Thoracic aorta (tissue), 2 donors: ENCODE measurements at places on chromosomes 6 and 20.
A peak's percentile ranks its signal among the peaks of the same experiment; 100 is the strongest.

DNA sequence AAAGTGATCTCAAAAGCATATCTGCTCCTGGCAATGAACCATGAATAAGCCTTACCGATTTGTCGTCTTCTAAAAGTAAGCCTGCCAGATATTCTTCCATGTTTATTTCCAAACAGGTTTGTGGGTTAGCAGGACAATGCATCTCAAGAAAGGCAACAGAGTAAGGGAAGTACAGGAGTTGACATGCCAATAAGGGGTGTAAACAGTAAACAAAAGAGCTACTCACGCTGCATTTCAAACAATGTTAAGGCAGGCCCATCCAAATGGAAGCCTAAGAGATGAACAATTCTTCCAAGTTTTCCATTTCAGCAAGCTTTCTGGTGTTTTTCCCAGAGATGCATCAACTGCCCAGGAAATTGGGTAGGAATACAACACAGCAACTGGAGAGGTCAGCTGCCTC, 27.8 kb upstream of the CRIP3 start:
- no peak overlapping the region for H3K27ac ChIP-seq
- no peak overlapping the region for H3K4me3 ChIP-seq
- peaks cover 23% of the 10 kb centered on the region for H3K36me3 ChIP-seq
- no peaks in the 10 kb centered on the region for H3K4me1 ChIP-seq
- no peak for DNase-seq

- DNase-seq, result no peak
- H3K4me1 ChIP-seq, result peaks cover 13% of the 10 kb centered on the region
- no peaks in the 10 kb centered on the region for H3K27me3 ChIP-seq
- H3K36me3 ChIP-seq, result no peaks in the 10 kb centered on the region
Measured at GRCh38 chr6:12439296-12439695, 149.1 kb downstream of the EDN1 start.

DNA sequence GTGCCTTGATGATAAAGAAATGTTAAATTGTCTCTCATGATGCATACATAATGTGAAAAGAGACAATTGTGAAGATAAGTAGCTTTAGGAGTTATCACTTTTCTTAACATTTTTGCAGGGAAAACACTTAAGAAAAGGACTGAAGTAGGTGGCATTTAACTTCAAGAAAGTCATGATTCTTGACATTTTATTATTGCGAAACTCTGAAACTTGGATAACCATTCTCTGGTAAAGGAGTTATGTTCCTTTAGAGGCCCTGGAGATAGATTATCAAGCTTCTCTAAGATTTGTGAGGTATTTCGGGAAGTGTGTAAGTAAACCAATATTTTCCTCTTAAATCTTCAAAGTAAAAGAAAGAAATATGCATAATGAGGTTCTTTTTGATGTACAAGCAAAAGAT, 38.5 kb downstream of the HTR1B start:
- no peaks in the 10 kb centered on the region for H3K36me3 ChIP-seq
- peak overlapping the region; percentile 26 for H3K27ac ChIP-seq
- no peaks in the 10 kb centered on the region for H3K27me3 ChIP-seq
- DNase-seq, result no peak

DNA sequence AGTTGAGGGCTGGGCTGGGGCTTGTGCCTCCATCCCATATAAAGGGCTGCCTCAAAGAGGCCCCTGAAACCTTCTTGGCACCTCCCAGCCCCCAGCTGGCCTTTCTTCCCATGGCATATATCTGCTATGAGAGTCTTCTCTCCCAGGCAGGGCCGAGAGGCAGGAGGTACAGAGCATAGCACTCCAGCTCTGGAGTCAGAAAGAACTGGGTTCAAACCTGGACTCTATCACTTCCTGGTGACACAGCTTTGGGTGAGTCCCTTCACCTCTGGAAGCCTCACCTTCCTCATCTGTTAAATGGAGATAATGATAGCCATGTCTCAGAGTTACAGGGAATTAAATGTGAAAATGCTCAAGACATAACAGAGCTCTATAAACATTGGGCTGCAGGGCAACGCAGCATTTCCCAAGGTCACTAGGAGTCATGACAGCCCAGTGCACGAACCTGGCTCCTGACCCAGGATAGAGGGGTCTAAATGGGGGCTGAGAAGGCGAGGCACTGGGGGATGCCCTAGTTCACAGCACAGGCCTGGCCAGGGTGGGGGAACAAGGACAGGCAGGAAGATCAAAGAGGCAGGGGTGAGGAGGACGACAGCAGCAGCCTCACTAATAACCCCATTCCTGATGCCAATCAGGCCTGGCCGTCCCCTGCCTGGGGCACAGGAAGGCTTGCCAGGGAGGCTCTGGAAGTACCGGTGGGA, 1.9 kb downstream of the FAM83C start:
- H3K4me3 ChIP-seq, result no peak overlapping the region
- DNase-seq, result no peak
- no peaks in the 10 kb centered on the region for H3K4me1 ChIP-seq
- no peak overlapping the region for H3K27ac ChIP-seq
- H3K27me3 ChIP-seq, result no peaks in the 10 kb centered on the region
- no peaks in the 10 kb centered on the region for H3K36me3 ChIP-seq

DNA sequence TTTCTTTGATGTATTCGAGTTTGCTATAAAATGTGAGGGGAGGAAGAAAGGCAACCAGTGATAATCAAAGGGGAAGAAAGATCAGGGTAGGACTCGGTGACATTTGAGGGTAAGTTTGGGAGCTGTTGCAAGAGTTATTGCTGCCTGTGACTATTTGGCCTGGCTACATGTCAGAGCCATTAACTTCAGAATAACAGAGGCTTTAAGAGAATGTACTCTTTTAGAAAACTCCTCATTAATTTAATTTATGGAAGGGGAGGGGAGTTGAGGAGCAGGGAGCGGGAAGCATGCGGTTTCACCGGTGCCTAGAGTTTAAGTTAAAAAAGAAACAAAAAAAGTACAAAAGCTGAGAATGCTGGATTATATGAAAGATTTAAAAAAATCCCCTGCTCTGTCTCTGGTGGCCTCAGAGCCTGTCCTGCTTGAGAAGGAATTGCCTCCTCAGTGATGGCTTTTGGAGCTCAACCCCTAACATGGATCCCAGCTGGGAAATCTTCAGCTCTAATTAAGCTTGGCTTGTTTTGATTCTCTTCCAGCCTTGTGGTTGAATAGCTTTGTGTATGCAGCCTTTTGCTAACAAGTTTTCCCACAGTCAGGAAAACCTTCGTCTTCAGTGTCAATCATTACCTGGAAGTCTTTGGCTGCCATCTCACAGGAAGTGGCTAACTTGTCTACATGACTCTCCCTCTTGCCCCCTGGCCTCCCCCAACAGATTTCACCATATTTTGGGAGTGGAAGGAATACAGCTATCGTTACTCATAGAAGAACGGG, 238.2 kb downstream of the SOX4 start:
- no peaks in the 10 kb centered on the region for H3K4me1 ChIP-seq
- no peak overlapping the region for H3K27ac ChIP-seq
- no peak overlapping the region for H3K4me3 ChIP-seq

GRCh38 chr6:169881976-169882375, 130.6 kb downstream of the ERMARD start:
- H3K4me3 ChIP-seq, result no peak overlapping the region
- H3K27ac ChIP-seq, result no peak overlapping the region
- H3K27me3 ChIP-seq, result no peaks in the 10 kb centered on the region
- no peak for DNase-seq

GRCh38 chr6:10404799-10405512, 9.9 kb downstream of the TFAP2A start:
- H3K27me3 ChIP-seq, result peaks cover 19% of the 10 kb centered on the region
- peaks cover 18% of the 10 kb centered on the region for H3K4me1 ChIP-seq
- DNase-seq, result no peak
- peak overlapping the region; percentile 70 for H3K4me3 ChIP-seq
- no peaks in the 10 kb centered on the region for H3K36me3 ChIP-seq

- no peaks in the 10 kb centered on the region for H3K27me3 ChIP-seq
- H3K27ac ChIP-seq, result no peak overlapping the region
- H3K36me3 ChIP-seq, result no peaks in the 10 kb centered on the region
- no peak for DNase-seq
Measured at GRCh38 chr6:126716826-126717509, 377.1 kb downstream of the CENPW start.

DNA sequence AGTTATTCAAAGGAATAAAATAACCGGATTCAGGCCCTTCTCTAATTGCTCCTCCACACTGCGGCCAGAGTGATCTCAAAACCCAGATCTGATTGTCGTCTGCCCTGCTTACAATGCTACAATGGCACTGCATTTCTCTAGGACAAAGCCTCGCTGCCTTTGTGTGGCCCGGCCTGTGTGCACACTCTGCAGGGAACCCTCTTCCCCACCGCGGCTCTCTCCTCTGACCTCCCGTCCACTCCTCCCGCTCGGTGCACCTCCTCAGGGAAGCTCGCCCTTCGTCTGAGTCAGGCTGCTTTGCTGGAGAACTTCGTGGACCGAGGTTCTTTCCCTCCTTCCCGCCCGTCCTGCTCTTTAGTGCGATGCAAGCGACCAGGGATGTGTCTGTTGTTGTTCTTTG, 101.6 kb upstream of the SNX9 start:
- H3K36me3 ChIP-seq, result no peaks in the 10 kb centered on the region

DNA sequence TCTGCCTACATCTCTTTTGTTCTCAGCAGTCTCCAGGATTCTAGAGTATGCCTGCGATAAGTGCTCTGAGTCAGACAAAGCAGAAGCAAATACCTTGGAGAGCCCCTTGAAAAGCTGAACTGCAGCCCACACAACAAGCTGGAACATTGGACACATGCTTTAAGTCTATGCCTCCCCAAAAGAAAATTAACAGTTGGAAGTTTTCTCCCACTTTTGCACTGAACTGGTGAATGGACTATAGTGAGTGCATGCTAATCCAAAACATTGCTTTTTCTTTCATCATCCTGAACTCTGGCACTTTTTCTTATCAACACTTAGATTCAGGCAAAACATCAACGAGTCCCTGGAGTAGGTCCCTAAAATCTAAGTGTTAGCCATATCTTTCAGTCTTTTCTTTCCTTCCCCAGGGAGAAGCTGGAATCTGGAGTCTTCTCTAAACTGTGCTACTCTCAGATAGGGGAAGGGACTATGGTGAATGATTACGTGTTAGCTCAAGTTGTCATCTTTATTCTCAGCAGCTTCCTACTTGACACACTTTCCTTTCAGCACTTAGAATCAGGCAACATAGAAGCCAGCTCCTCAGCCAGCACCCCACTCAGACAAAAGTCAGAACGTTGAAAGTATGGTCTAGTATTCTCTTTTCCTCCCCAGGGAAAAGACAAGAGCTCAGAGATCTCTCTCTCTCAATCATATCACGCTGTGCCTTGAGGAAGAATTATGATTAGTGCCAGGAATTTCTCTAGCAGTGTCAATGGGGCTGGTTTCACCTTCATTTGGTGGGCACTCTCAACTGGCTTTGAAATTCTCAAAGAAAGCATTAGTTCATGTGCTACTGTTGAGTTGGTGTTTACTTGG, 811.0 kb upstream of the GJE1 start:
- H3K36me3 ChIP-seq, result no peaks in the 10 kb centered on the region
- H3K27me3 ChIP-seq, result no peaks in the 10 kb centered on the region
- no peak overlapping the region for H3K27ac ChIP-seq
- H3K4me3 ChIP-seq, result peak overlapping the region; percentile 18

GRCh38 chr6:120198033-120198432, 848.5 kb upstream of the MAN1A1 start:
- no peaks in the 10 kb centered on the region for H3K27me3 ChIP-seq
- no peaks in the 10 kb centered on the region for H3K4me1 ChIP-seq
- no peak for DNase-seq

- no peaks in the 10 kb centered on the region for H3K36me3 ChIP-seq
- peak overlapping the region; percentile 61 for H3K27ac ChIP-seq
- no peaks in the 10 kb centered on the region for H3K27me3 ChIP-seq
- H3K4me1 ChIP-seq, result peaks cover 25% of the 10 kb centered on the region
- no peak for DNase-seq
- H3K4me3 ChIP-seq, result peak overlapping the region; percentile 53
Measured at GRCh38 chr6:118285791-118286190, 262.3 kb upstream of the PLN start.

GRCh38 chr6:32154514-32155161, 697 bp downstream of the PPT2 start:
- peak; percentile 29 for DNase-seq
- peaks cover 19% of the 10 kb centered on the region for H3K4me1 ChIP-seq
- peak overlapping the region; percentile 94 for H3K27ac ChIP-seq
- H3K36me3 ChIP-seq, result peaks cover 11% of the 10 kb centered on the region

- DNase-seq, result no peak
- no peaks in the 10 kb centered on the region for H3K36me3 ChIP-seq
- no peak overlapping the region for H3K27ac ChIP-seq
- peaks cover 3% of the 10 kb centered on the region for H3K4me1 ChIP-seq
- no peak overlapping the region for H3K4me3 ChIP-seq
- H3K27me3 ChIP-seq, result no peaks in the 10 kb centered on the region
Measured at GRCh38 chr6:118659513-118660217, 8.3 kb upstream of the CEP85L start.

GRCh38 chr6:101434601-101435000, 41.1 kb downstream of the GRIK2 start:
- H3K4me1 ChIP-seq, result peaks cover 14% of the 10 kb centered on the region
- DNase-seq, result no peak
- no peak overlapping the region for H3K4me3 ChIP-seq
- H3K27me3 ChIP-seq, result no peaks in the 10 kb centered on the region

- no peak for DNase-seq
- no peak overlapping the region for H3K27ac ChIP-seq
- no peaks in the 10 kb centered on the region for H3K36me3 ChIP-seq
- H3K27me3 ChIP-seq, result no peaks in the 10 kb centered on the region
- H3K4me3 ChIP-seq, result no peak overlapping the region
- no peaks in the 10 kb centered on the region for H3K4me1 ChIP-seq
Measured at GRCh38 chr20:56945057-56945456, 316.0 kb downstream of the TFAP2C start.

- H3K27ac ChIP-seq, result peak overlapping the region; percentile 63
- peaks cover 28% of the 10 kb centered on the region for H3K4me1 ChIP-seq
- H3K36me3 ChIP-seq, result peaks cover 38% of the 10 kb centered on the region
- no peaks in the 10 kb centered on the region for H3K27me3 ChIP-seq
- peak; percentile 87 for DNase-seq
Measured at GRCh38 chr6:43627008-43627825, 1.8 kb downstream of the GTPBP2 start.

DNA sequence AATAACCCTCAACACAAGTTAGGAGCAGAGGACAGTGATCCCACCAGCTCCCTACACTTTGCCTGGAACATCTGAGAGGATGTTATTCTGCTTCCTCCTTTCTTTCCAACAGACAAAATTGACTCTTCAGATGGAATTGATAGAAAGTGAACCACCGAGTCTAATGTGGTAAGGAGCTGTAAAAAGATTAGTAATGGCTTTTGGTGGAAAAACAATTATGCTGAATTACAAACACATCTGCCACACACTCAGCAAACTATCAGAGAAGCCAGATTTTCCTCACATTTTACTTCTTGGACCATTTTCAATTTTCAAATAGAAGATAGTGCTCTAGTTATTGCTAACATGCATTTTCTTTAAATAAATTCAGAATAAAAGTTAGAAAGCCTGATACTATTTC, 171.8 kb upstream of the COL21A1 start:
- no peaks in the 10 kb centered on the region for H3K27me3 ChIP-seq
- DNase-seq, result no peak
- no peak overlapping the region for H3K27ac ChIP-seq

- no peak for DNase-seq
- no peak overlapping the region for H3K27ac ChIP-seq
- H3K36me3 ChIP-seq, result peaks cover 75% of the 10 kb centered on the region
- no peak overlapping the region for H3K4me3 ChIP-seq
- no peaks in the 10 kb centered on the region for H3K4me1 ChIP-seq
- no peaks in the 10 kb centered on the region for H3K27me3 ChIP-seq
Measured at GRCh38 chr20:3193806-3194616, 10.5 kb downstream of the DDRGK1 start.

- H3K36me3 ChIP-seq, result no peaks in the 10 kb centered on the region
- H3K4me1 ChIP-seq, result no peaks in the 10 kb centered on the region
- no peaks in the 10 kb centered on the region for H3K27me3 ChIP-seq
- H3K4me3 ChIP-seq, result no peak overlapping the region
Measured at GRCh38 chr20:47865912-47866311, 80.6 kb upstream of the SULF2 start.
